ENCODE measurements at places on chromosomes 7 and 10.

DNA sequence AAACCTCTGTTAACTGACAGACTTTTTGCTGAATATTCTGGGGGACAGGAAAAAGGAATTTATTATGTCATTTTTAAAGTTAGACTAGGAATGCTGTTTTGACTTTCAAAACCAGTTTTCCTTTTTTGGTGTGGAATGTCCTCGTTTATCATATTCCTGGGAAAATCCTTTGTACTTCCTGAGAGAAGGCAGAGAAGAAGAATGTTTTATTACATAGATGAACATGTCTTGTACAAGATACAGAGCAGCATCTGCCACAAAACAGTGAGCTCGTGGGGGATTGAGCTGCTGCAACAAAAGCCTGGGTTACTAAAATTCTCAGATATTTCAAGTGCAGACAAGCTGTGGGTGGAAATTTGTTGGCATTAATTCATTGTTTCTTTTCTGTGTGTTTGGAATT lies 20.2 kb downstream of the MCU start:
- DNase-seq, result no peak

GRCh38 chr7:116683786-116684185 lies 11.8 kb downstream of the MET start:
- DNase-seq, result no peak

- no peak for DNase-seq
Measured at GRCh38 chr10:8112942-8113442, 58.5 kb downstream of the GATA3 start.

DNA sequence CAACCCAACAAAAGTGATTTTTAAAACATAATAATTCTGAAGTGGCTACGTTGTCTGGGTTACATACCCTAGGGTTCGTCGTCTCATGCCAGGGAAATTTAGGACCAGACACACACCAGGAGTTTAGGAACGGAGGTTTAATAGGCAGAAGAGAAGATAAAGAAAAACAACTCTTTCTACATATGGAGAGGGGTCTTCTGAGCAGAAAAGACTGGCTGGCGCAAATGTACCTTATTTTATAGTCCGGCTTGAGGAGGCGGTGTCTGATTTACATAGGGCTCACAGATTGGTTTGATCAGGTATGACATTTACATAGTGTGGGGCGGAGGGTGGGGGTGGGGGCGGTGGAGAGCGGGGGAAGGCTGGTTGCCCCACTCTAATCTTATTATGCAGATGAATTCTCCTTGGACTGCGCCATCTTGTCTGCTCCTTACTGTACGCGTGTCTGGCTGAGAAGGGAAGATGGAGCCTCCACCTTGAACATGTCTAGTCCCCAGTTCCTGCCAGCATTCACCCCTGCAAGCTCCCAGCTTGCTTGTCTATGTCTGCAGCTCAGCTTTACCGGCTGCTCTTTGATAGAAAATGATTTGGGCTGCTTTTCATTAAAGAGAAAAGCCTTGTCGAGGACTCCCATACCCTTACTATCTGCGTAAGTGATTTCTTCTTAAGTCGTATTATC lies 98.7 kb downstream of the RALA start:
- no peak for DNase-seq

- DNase-seq, result no peak
Measured at GRCh38 chr7:70657571-70657970, 474.4 kb upstream of the GALNT17 start.

GRCh38 chr7:81776948-81777630 lies 7.2 kb upstream of the HGF start:
- DNase-seq, result no peak

DNA sequence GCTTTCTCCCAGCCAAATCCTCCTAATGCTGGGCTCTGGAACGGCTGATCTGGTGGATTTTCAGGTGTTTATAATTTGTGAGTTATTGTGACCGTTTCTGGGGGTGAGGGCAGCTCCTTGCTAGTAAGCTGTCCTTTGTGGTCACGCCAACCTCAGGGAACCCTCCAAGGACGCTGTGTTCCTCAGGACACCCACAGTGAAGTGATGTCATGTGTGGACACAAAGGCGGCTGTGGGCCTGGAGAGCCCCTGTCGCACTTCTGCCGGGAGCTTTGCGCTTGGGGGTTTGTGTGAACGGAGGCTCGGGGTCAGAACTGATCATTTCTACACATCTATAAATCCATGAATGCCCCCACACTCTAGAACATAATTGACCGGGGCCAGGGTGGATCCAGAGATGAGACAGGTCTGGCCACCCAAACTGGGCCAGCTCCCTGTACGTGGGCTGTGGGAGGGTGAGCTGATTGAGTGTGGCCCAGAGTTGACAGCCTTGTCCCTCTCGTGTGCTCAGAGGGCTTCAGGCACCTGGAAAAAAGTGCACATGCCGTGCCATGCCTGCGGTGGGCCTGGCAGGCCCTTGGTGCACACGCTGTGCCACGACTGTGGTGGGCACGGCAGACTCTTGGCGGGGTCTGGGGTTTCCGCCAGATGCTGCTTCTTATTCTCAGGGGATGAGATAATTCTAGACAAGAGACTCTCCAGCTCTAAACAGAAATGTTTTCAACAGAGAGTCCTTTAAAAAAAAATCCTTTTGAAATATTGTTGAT lies 130.2 kb downstream of the VIPR2 start:
- no peak for DNase-seq

DNA sequence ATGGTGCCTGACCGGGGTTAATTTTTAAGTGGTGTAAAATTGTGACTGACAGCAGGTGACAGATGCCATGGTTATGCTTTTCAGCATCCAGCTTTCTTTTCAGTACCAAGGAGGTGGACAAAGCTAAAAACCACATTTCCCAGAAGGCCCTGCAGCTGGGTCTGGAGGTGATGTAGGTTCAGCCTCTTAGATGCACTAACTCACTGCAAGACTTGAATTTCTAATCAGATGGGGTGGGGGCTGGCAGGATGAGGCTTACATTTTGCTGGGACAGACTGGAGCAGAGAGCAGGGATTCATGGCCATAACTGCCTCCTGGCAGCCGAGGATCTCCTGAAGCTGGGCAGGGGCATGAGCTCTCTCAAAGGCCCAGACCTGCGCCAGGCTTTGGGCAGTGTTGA lies 52.4 kb downstream of the PDIA4 start:
- DNase-seq, result no peak

- DNase-seq, result no peak
Measured at GRCh38 chr10:20118119-20118518, 301.9 kb downstream of the PLXDC2 start.

GRCh38 chr10:95522117-95522516 lies 39.1 kb downstream of the SORBS1 start:
- DNase-seq, result no peak

- DNase-seq, result no peak
Measured at GRCh38 chr7:84025332-84025927, 169.2 kb downstream of the SEMA3A start.

- DNase-seq, result no peak
Measured at GRCh38 chr7:80127412-80128160, 7.0 kb upstream of the GNAI1 start.

GRCh38 chr10:50622706-50623662 lies 772 bp downstream of the SGMS1 start:
- peak; percentile 34 for DNase-seq

- no peak for DNase-seq
Measured at GRCh38 chr7:105992905-105993304, 29.8 kb downstream of the CDHR3 start.

- DNase-seq, result no peak
Measured at GRCh38 chr10:107442035-107442505, 277.6 kb upstream of the SORCS1 start.

GRCh38 chr7:20064974-20065862 lies 152.0 kb downstream of the MACC1 start:
- no peak for DNase-seq

DNA sequence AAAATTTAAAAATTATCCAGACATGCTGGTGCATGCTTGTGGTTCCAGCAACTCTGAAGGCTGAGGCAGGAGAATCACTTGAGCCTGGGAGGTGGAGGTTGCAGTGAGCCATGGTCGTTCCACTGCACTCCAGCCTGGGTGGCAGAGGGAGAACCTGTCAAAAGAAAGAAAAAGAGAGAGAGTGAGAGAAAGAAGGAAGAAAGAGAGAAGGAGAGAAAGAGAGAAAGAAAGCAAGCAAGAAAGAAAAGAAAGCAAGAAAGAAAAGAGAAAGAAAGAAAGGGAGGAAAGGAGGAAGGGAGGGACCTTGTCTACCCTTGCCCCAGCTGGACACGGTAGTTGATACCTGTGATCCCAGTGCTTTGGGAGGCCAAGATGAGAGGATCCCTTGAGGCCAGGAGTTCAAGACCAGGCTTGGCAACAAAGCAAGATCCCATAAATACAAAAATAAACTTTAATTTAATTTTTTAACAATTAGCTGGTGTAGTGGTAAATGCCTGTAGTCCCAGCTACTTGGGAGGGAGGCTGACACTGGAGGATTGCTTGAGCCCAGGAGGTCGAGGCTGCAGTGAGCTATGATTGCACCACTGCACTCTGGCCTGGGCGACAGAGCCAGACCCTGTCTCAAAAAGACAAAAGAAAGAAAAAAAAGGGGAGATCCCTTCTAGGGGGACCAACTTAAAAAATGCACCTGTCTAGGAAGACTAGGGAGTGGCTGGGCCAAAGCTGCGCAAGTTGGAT lies 9.2 kb downstream of the NYAP1 start:
- no peak for DNase-seq

- no peak for DNase-seq
Measured at GRCh38 chr10:79402625-79402946, 42.8 kb downstream of the ZCCHC24 start.

DNA sequence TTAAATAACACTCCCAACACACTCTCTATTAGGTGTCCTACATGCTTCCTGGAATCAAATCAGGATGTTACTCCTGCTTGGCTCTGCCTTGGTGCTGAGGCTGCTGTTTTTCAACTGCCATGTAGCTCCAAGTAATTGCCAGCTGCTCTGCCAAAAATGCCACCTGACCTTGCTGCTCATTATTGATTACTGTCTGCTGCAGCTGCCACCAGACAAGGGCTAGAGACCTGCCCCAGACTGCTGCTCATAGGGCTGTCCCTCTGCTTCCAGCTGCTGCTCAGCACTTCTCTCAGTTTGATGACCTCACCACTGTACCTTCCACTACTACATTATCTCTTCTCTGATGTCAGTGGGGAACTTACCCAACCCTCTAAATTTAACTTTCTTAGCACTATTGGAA lies 102.5 kb downstream of the PCLO start:
- no peak for DNase-seq

DNA sequence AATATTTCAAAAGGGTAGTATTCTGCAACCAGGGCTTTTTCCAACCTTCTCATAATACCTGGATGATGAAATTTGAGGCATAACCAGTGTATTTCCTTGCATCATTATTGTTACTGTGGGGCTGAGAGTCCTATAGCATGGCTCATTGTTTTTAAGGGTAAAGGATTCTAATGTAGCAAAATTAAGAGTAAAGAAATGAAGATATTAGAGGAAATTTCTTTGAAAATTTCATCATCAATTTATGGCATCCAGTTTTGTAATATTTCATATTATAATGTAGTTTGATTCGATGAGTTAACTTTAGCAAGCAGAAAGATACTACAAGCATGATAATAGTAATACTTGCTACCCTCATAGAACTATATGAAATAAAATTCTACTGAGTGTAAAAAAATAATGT lies 387.3 kb upstream of the LRGUK start:
- DNase-seq, result no peak

DNA sequence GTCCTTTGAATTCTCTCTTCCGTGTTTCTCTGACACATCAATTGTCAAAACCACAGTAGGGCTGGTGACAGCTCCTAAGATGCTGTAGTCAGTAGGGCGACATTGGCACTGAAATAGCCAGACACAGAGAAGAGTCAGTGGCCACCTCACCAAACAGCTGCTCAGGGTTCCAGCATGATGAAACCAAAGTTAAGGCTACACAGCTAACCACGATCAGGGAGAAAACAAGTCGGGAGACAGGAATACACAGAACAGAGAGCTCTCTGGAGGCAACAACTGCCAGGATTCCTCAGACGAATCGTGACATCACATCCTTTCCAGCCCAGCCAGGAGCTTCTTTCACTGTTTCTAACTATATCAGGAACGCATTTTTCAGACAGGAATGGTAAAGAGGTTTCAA lies 922.2 kb downstream of the SORCS1 start:
- DNase-seq, result no peak

- no peak for DNase-seq
Measured at GRCh38 chr10:118840776-118841468, 86.2 kb upstream of the CACUL1 start.

DNA sequence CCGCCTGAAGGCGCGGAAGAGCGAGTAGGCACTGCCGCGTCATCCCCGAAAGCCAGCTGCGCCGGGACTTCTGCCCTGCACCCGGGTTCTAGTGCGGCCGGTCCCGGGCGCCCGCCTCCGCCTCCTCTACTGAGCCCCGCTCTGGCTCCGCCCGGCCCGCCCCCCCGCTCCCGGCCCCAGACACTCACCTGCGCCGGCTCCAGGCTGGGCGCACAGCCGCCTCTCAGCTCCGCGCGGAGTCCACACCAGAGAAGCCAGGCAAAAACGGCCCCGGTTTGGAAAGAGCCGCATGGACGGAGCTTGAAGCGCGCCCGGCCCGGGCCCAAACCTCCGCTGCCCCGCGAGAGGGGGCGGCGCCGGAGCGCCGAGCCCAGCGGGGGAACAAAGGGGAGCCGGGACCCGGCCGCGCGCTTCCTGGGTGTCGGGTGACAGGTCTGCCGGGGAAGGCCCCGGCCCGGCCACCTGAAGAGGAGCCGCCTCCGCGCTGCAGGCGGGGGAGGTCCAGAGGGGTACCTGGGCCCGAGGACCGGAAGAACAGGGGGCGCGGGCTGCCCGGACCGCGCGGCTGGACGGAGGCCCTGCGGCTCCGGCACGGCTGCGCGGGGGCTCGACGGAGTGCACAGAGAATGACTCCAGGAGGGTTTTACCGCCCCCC lies 168.2 kb downstream of the NRF1 start:
- DNase-seq, result peak; percentile 22

GRCh38 chr10:104257235-104257634 lies 2.5 kb downstream of the GSTO1 start:
- no peak for DNase-seq

- no peak for DNase-seq
Measured at GRCh38 chr7:42597300-42597699, 314.6 kb downstream of the C7orf25 start.

DNA sequence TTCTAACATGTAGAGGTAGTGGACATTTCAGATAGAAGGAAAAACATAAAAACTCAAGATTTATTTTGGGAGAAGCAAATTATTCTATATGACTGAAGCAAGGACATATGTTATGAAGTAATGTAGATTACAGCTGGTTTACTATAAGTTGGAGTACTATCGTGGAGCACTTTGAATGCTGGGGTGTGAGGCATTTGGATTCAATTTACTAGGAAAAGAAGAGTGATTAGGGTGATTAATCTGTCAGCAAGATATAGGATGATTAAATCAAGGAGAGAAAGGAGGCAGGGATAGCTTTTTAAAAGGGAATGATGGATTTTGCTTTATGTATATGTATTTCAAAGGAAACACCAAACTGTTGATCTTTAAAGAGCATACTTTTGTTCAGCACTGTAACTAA lies 318.4 kb upstream of the KAT6B start:
- DNase-seq, result no peak

GRCh38 chr7:74269757-74270277 lies 15.6 kb upstream of the RFC2 start:
- peak; percentile 60 for DNase-seq

DNA sequence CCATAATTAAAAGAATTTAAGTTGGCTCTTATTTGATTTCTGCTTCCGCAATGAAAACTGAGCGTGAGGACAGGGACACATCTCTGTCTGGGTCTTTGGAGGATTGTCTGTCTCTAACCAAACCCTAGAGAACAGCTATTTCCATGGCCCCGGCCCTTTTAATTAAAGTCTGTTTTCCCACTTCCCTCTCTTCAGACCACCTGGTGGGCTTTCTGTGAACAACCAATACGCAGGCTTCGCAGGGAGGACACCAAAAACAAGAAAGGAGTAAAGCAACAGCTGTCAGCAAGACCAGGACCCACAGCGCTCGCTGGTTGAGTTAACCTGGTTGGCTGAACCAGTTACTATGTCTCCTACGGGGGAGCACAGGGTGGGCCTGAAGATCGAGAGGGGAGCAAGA lies 217.1 kb upstream of the FRMD4A start:
- DNase-seq, result no peak
